ENCODE measurements at places on chromosomes 4 and X.

GRCh38 chr4:10506077-10506476 is 48.9 kb upstream of the ZNF518B start:
- DNase-seq = no peak

DNA sequence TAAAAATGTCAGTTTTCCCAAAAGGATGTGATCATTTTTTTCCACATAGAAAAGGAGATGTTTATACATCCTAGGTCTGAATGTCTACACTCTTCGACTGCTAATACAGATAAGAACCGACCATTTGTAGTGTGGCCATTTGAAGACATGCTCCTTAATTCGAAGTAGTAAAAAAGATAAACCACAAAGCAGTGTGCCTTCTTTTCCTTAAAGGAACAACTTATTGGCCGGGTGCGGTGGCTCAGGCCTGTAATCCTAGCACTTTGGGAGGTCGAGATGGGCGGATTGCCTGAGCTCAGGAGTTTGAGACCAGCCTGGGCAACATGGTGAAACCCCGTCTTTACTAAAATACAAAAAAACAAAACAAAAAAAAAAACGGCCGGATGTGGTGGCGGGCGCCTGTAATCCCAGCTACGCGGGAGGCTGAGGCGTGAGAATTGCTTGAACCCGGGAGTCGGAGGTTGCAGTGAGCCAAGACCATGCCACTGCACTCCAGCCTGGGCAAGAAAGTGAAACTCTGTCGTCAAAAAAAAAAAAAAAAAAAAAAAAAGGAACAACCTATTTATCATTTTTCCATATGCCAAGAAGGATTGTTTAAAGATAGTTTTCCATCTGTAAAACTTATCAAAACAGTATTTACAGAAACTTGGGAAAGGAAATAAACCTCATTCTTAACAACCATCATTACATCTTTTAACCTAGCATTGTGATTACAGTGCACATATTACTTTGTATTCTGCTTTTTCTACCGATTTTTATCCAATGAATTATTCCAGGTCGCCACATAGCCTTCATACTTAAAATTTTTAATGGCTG is 2.6 kb downstream of the INTS6L start:
- no peak for DNase-seq

GRCh38 chr4:1218634-1219565 is 30.0 kb downstream of the CTBP1 start:
- peak; percentile 58 for DNase-seq

DNA sequence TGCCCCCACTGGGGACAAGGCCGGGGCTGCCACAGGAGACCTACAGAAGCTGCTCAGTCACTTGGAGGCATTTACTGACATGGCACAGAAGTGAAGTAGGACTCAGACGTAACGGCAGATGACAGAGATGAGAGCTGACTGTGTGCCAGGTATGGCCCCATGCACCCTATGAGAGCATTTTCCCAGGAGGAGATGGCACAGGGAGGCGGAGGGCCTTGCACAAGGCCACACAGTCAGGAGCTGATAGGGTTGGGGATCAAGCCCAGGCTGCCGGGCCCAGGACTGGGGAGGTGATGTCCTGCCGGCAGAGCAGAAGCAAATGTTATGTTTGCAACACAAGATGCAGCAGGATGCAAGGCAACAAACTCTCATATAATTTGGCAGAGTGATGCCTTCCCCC is 34.1 kb downstream of the NAT8L start:
- no peak for DNase-seq

GRCh38 chrX:132257116-132257515 is 37.9 kb upstream of the RAP2C start:
- DNase-seq = no peak

GRCh38 chrX:137747244-137748043 is 181.5 kb downstream of the ZIC3 start:
- DNase-seq = no peak

DNA sequence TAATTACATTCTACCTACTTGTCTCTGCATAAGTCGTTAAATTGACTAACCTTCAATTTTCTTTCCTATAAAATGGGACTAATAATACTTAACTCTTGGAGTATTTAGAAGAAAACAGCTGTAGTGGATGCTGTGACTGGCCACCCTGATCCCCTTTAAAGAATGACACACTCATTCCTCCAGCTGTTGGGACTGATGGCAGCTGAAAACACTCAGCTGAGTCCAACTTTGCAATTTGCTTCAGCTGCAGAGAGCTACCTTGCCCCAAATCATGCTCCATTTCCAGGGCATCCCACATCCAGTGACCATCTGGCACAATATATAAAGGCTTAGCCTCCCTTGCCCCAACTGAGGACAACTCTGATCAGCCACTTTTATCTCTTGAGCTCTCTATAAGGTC is 89.1 kb downstream of the MID1IP1 start:
- no peak for DNase-seq

GRCh38 chr4:120685756-120686278 is 236.7 kb downstream of the PRDM5 start:
- DNase-seq = peak; percentile 2

DNA sequence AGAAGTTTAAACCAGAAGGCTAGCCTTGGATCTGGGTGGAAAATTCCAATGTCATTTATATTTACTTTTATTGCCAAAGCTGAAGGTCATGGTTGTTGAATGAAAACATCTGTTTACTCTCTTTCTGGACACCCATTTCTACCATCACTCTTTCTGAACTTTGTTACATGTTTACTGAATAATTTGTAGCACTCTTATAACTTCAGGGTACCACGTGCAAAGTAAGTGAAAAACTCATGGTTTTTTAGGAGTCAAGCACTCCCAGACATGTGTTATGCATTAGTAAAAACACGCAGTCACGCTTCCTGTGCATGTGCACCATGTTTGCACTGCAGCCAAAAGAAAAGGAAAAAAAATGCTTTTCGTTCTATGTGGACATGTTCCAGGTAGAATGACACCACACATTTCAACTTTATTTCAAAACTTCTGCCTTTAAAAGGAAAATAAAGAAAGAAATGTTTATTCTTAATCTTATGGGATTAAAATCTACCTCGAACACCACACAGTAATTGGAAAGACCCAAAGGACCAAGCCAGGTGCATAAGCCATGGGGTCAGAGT is 31.4 kb upstream of the ADH1C start:
- DNase-seq = no peak

DNA sequence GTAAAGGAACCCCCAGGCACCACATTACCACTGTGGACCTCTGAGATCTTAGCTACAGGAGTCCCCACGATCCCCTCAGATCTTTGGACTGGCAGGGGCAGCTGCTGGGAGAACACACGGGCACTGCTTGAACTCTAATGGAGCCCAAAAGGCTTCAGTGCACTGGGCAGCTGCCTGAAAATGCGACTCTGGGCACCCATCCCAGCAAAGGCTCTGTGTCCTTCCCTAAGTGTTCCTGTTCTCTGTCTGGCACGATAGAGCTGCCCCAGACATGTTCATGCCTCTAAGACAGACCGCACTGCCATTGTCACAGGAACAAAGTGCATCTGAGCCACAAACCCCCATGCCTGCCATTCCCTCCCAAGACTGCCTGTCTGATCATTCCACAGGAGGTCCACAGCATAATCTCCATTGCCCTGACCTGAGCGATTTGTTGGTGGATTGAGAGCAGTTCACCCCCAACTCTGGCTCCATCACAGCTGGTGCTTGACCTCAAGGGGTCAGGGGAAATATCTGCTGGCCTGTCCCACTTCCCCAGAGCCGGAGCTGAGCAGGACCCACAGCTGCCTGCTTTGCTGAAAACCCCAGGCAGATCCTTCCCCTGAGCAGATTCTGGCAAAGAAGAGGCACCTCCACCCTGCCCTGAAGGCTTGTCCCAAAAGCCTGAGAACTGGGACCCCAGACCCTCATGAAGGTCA is 436.0 kb upstream of the INTU start:
- no peak for DNase-seq

GRCh38 chrX:41110801-41111625 is 25.8 kb downstream of the USP9X start:
- no peak for DNase-seq

- DNase-seq = no peak
These were observed 159.9 kb downstream of the MGST2 start for GRCh38 chr4:139825523-139826014.

- DNase-seq = peak; percentile 19
These were observed 414.8 kb downstream of the OPHN1 start for GRCh38 chrX:68018248-68019203.

- no peak for DNase-seq
These were observed 659.0 kb upstream of the GNPDA2 start for GRCh38 chr4:45385306-45385705.

GRCh38 chr4:1252928-1253492 is 4.1 kb upstream of the CTBP1 start:
- DNase-seq = no peak

DNA sequence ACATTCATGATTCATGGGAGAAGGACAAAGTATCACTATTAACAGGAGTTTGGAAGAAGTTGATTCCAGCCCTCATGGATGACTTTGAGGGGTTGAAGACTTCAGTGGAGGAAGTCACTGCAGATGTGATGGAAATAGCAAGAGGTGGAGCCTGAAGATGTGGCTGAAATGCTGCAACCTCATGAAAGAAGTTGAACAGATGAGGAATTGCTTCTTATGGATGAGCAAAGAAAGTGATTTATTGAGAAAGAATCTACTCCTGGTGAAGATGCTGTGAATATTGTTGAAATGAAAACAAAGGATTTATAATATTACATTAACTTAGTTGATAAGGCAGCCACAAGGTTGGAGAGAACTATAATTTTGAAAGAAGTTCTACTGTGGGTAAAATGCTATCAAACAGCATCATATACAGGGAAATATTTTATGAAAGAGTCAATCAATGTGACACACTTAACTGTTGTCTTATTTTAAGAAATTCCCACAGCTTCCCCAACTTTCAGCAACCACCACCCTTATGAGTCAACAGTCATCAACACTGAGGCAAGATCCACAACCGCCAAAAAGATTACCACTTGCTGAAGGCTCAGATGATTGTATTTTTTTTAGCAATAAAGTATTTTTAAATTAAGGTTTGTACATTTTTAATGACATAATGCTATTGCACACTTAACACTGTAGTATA is 302.6 kb downstream of the CBLL2 start:
- DNase-seq = no peak

DNA sequence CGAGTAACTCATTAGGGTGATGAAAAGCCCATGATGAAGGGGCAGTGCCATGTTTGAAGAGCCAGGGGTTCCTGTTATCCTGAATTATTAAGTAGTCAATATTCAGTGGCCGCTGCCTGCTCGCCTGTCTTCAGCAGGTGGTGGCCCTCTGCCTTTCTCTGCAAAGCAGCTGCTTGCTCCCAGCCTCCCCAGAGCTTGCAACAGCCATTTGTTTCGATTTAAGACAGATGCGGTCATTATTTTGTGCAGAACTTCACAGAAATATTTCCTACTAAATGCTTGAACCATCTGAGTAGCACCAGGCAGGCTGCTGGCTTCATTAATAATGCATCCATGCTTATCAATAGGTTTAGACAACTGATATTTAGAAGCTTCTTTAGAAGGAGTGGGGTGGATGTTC is 104.3 kb upstream of the TTC29 start:
- no peak for DNase-seq

- DNase-seq = no peak
These were observed 595.9 kb upstream of the BOD1L1 start for GRCh38 chr4:14223461-14223860.

DNA sequence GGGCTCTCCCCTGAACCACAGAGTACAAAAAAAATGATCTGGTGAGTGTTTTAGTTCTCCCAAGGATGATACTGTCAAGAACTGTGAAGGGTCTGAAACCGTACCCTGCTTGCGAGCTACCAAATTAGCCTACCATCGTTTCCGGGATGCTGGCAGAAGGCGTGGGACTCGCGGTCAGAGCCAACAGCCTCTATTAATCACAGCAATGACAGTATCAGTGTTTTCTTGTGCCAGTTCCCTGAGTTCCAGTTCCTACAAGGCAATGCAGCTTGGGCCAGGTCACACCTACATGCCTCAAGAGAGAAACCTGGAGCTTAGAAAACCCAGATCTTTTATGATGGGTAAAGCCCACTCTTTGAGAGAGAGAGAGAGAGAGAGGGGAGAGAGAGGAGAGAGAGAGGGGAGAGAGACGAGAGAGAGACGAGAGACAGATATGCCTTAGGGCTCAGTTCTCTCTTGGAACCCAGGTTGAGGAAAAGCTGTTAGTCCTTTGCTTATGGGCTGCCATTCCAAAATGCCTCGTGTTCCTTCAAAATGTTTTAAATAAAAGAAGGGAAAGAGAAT is 327.8 kb downstream of the ARHGAP10 start:
- no peak for DNase-seq

- DNase-seq = no peak
These were observed 595.5 kb downstream of the RAPGEF2 start for GRCh38 chr4:159698336-159698735.

DNA sequence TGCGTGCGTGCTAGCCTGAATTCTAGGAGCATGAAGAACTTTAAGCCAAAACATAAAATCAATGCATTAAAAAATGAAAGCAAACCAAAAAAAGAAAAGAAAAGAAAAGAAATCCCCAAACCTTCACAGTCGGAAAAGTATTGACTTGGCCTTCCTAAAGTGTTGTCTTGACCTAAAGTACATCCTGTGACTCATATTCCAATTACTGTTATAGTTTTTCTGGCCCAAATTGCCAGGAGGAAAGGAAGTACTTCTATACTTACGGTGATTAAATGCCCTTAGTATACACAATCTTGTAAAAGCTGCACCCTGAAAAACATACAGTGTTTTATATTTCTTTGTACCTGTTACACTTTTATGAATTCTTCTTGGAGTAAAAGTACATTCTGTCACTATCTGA is 512.8 kb downstream of the ANKRD50 start:
- no peak for DNase-seq

DNA sequence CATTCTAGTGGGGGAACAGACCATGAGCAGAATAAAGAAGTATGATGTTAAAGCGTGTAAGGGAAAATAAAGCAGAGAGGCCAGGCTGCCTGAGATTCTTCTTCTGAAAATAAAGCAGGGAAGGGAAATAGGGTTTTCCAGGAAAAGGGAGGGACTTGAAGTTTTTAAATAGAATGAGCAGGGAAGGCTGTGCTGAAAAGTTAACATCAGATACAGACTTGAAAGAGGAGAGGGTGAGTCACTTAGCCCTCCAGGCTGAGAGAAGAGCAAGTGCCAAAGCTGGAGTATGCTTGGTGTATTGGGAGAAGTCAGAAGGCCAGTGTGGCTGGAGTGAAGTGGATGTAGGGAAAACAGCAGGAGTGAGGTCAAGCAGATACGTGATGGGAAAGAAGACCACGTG is 10.0 kb upstream of the PLK4 start:
- DNase-seq = no peak

GRCh38 chrX:153674219-153674851 is 722 bp upstream of the PNCK start:
- no peak for DNase-seq
